ENCODE measurements at places on chromosomes 13 and 19.

- DNase-seq = no peak
Observed at GRCh38 chr13:100944791-100945345, 270.3 kb upstream of the TMTC4 start.

- no peak for DNase-seq
Observed at GRCh38 chr19:4861147-4861546, 6.3 kb downstream of the PLIN3 start.

DNA sequence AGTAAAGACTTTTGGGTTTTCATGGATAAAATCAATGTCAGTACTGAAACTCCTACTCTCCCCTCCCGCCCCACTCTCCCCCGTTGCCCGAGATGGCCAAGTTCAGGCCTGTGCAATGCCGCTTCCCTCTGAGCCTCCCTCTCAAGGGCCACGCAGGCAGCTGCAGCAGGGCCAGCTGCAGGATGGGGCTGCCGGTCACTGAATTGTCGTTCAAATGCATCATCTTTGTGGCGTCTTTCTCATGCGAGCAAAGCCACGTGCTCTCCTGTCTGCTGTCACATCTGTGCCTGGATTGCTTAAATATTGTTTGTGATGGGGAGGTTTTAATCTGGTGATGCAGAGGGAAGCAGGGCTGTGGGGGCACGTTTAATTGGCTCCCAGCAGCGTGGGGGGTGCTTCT, 26.6 kb downstream of the SHISA2 start:
- no peak for DNase-seq

- DNase-seq = no peak
Observed at GRCh38 chr13:34256236-34256635, 438.3 kb downstream of the RFC3 start.

- DNase-seq = peak; percentile 76
Observed at GRCh38 chr19:17402982-17403855, 2.2 kb downstream of the BST2 start.

- no peak for DNase-seq
Observed at GRCh38 chr19:45202637-45203036, 24.1 kb downstream of the BLOC1S3 start.

- no peak for DNase-seq
Observed at GRCh38 chr19:8630796-8631424, 477 bp downstream of the NFILZ start.

GRCh38 chr13:70964874-70965273, 856.6 kb upstream of the KLHL1 start:
- no peak for DNase-seq

- no peak for DNase-seq
Observed at GRCh38 chr13:56187331-56187730, 953.4 kb upstream of the PRR20A start.

Measured in AG20443 (cell line).